ENCODE measurements at places on chromosomes 2 and 18.

- no peak for DNase-seq
Observed at GRCh38 chr2:104215269-104216161, 638.4 kb upstream of the POU3F3 start.

GRCh38 chr2:226524381-226524843 lies 275.2 kb downstream of the IRS1 start:
- DNase-seq, result peak; percentile 95

GRCh38 chr2:11722292-11723060 lies 24.0 kb upstream of the LPIN1 start:
- no peak for DNase-seq

GRCh38 chr2:31580321-31581117 lies at the start of gene SRD5A2:
Gene SRD5A2 (minus strand): TSS chr2:31580938. CDS start chr2:31580900, 38 bp downstream.
- DNase-seq, result no peak

DNA sequence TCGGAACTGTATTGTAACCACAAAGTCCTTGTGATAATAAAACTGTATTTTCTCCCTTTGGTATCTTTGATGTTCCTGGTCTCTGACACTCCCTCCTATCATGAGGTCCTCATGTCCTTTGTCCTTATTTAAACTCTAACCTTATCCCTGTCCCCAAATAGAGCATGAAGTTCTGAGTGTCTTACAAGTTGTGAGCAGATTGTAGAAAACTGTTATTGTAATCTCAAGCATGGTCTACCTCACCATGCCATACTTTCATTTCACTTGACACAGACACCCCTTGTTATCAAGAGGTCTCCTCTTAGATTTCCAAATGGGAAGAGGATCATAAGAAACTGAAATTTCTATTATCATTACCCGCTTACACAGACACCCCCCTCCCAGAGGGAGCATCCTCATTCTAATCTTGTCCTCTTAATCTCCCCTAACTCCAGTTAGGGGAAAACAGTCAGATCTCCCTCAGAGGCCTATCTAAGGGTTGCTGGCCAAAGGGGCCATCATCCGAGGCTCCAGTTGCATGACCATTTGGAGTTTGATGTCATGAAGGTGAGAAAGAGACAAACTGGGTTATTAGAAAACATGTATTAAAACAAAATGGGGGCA lies 29.0 kb downstream of the MYO3B start:
- no peak for DNase-seq

DNA sequence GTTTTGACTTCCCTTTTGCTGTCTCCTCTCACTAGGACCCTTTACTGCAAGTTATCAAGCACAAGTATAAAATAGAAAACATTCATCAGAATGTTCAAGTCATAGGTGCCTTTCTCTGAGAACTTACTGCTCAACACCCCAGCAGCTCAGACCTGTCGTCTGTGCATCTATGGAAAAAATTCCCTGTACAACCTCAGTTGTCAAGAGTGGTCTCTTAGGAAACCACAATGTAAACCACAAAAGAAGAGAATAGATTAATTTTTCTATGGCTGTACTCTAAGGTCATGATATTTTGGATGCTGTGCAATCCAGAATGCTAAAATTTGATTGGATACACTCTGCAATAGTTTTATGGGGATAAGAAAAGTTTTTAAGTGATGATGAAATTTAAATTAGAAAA lies 84.1 kb downstream of the RBMS1 start:
- no peak for DNase-seq

DNA sequence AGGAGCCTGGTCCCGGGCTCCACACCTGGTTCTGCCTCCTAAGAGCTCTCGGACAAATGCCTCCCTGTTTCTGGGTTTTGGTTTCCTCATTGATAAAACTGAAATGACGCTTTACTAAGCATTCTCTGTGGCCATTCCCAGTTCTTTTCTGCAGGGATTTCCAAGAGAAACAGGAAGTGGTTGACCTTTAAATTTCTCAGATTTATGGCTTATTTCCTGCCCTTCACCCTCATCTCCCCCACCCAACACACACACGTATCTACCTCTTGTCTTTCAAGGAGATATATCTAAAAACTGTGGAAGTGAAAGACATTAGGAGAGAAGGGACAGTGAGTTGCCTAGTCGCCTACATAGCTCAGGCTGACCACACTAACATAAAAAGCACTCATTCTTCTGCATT lies 53.0 kb downstream of the PIEZO2 start:
- DNase-seq, result no peak

DNA sequence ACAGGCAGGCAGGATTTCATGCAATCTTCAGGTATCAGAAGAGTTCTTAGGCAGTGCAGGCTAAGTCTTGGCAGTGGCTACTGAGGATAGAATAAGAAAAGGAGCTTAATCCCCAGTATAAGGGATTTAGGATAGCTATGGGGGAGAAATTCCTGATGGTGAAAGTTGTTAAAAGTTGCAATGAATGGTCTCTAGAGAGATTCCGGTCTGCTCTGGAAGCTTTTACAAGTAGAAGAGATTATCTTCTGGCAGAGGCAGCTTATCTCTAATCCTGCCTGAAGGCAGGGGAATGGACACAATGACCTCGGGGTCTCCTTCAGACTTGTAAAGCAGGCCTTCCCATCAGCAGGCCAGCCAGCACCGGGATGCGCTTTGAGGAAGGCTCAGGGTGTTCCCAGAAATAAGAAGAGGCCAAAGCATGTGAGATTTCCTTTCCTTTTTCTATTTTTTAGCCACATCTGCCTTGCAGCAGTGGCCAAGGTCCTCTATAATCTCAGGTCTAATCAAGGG lies 253.9 kb upstream of the KLHL29 start:
- DNase-seq, result no peak

- DNase-seq, result no peak
Observed at GRCh38 chr18:62690236-62690815, 25.0 kb upstream of the PHLPP1 start.

- no peak for DNase-seq
Observed at GRCh38 chr2:14827226-14828023, 194.9 kb downstream of the LRATD1 start.

- DNase-seq, result no peak
Observed at GRCh38 chr18:5173236-5173635, 23.8 kb downstream of the AKAIN1 start.

DNA sequence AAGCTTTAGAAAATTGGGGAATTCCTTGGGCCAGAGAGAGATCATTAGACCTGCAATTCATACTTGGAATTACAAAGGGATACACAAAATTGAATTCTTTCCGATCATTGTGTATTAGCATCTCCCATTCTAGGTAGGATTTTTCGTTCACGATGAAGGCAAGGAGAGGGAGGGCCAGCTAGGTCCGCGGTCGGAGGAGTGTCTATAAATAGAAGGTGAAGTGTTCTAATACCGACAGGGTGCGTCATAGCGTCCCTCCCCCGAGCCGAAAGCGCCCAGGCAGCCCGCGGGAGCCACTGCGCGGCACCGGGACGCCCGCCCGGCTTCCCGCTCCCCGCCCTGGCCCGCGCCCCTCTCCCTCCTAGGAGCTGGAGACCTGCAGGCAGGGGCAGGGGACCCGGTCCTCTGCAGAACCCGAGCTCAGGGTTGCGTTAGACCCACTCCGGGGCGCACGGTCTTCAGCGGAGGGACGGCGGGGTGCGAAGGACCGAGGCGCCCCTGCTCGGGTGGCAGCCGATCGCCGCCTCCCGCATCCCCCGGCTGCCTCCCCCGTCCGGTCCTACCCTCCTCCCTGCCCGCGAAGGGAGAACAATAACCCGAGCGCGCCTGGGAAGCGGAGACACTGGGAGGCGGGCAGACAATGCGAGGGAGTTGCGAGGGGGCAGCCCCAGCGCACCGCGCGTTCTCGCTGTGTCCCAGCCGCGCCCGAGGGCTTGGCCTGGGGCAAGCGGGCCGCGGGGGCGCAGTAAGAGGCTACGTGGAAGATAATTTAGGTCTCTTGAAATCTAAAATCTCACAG lies 114.2 kb upstream of the SERTAD2 start:
- peak; percentile 95 for DNase-seq

DNA sequence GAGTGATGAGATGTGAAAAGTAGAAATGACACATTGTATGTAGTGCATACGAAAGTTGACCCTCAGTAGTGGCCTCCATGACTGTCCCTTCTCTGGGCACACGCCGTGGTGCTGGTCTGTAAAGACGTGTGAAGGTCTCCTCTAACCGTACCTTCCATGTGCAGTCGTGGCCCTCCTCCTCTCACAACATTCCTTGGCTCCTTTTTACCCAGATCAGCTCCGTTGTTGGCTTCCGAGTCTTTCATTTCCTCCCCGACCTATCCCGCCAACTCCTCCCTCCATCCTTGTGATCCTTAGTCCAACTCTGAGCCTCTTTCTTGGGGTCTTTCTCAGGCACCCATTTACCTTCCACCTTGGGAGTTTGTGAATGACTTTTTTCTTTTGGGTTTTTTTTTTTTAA lies 160.4 kb upstream of the BCL2L11 start:
- DNase-seq, result no peak

GRCh38 chr2:233140978-233141377 lies 80.8 kb downstream of the INPP5D start:
- no peak for DNase-seq

GRCh38 chr2:179059026-179059700 lies 9.2 kb upstream of the CCDC141 start:
- DNase-seq, result no peak

GRCh38 chr2:241812730-241813643 lies 4.0 kb downstream of the NEU4 start:
- no peak for DNase-seq

DNA sequence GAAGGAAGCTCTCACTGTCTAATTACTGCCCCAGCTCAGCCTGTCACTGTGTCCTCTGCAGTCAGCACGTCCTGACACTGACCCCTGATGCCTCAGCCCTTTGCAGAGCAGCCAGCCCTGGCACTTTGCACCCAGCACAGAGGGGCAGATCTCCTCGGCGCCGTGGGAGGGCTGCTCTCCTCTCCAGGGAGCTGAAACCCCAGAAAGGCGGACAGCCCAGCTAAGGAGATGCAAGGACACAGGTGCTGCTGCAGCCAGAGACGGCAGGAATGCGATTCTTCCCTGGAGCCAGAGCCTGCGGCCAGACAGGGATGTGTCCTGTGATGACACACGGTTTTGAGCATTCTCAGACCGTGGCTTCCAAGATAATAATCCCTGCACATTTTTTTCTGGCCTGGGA lies 34.5 kb upstream of the SIX3 start:
- no peak for DNase-seq

DNA sequence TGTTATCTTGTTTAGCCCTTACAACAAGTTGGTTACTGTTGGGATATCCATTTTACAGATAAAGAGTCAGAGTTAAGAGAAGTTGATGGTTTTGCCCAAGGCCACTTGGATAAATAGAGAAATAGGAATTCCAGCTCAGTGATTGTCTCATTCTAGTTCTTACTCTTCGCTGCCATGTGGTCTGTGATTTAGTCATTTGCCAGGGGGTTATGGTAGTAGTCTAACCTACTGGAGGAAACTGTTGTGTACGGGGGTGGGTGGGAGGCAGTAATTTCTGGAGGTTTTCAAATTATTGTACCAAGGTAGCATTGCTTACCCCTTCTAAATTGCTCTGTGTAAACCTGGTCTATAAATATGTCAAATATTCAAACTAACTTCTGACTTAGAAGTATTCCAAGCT lies 110.4 kb downstream of the MAP2 start:
- no peak for DNase-seq

GRCh38 chr2:71974846-71975245 lies 172.8 kb downstream of the CYP26B1 start:
- peak; percentile 43 for DNase-seq

- no peak for DNase-seq
Observed at GRCh38 chr2:235449568-235449967, 44.3 kb upstream of the AGAP1 start.

GRCh38 chr2:104766683-104767082 lies 87.2 kb upstream of the POU3F3 start:
- peak; percentile 62 for DNase-seq

- peak; percentile 77 for DNase-seq
Observed at GRCh38 chr18:46073474-46074331, 1.6 kb upstream of the PSTPIP2 start.

DNA sequence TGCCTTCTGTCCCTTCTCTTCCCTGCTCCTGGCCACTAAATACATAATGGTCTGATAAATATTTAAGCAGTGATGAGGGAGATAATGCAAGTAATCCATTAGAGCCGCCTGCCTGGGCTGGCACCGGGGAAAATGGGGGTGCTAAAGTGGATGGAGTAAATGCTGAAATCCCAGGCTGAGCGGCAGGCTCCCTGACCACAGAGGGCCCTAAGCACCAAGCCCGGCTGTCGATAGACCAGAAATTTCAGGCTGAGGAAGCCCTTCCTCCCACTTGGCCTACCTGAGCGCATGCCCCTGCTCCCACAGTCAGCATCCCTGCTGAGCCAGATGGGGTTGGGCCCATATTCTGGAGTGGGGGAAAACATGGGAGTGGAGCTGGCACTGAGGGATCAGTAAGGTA lies 197.5 kb upstream of the SKOR2 start:
- no peak for DNase-seq

- peak; percentile 98 for DNase-seq
Observed at GRCh38 chr2:9656270-9656766, 25.5 kb upstream of the YWHAQ start.

GRCh38 chr2:125874564-125874963 lies 781.4 kb upstream of the GYPC start:
- DNase-seq, result no peak

- no peak for DNase-seq
Observed at GRCh38 chr2:105573910-105574655, 170.6 kb upstream of the NCK2 start.

- DNase-seq, result no peak
Observed at GRCh38 chr2:212489719-212490346, 48.8 kb downstream of the ERBB4 start.

DNA sequence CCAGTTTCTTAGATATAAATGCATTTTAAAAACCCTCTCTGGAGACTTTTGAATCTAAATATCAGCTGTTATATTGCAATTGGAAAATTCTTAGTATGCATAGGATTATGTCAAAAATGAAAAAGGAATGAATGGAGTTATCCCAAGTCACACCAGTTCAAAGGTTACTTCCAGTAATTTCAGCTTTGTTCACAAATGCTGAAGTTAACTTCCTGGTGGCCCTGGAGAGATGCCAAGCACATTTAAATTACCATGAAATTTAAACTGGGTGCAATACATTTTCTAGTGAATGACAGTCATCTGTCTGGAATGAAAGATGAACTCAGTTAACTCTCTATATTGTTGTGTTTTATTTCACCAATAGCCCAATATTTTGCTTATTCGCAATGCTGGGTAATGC lies 753.9 kb downstream of the SUCLG1 start:
- peak; percentile 0 for DNase-seq

- peak; percentile 0 for DNase-seq
Observed at GRCh38 chr18:31901063-31901462, 41.9 kb downstream of the TRAPPC8 start.

DNA sequence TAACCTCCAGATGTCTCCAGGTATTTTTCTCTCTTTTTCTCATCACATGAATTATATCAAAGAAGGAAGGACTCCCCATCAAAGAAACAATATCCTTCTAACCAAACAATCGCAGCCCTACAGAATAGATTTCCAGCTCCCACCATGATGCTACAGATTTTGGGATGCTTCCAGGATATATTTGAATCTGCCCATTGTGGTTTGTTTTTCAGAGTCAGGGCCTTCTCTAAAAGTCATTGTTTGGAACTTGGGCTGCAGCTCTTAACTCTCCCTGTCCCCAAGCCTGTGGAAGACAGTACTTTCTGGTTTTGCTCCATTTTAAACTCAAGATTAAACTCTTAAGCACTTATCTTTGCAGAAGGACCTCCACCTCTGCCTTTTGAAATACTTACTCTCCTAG lies 223.2 kb downstream of the PMAIP1 start:
- DNase-seq, result no peak

GRCh38 chr2:144666032-144666431 lies 146.1 kb upstream of the ZEB2 start:
- DNase-seq, result no peak

- DNase-seq, result no peak
Observed at GRCh38 chr2:175011505-175011904, 6.3 kb upstream of the CHN1 start.

Measured in EH (cell line).